M059J (cell line): ENCODE measurements at places on chromosomes 16 and 17. TPM values are rescaled to one million over a fixed set of nuclear protein-coding genes. Genes with fewer than 3 reads are reported as not detected.

GRCh38 chr16:85057212-85057889, 29.8 kb downstream of the KIAA0513 start:
- DNase-seq: no peak

DNA sequence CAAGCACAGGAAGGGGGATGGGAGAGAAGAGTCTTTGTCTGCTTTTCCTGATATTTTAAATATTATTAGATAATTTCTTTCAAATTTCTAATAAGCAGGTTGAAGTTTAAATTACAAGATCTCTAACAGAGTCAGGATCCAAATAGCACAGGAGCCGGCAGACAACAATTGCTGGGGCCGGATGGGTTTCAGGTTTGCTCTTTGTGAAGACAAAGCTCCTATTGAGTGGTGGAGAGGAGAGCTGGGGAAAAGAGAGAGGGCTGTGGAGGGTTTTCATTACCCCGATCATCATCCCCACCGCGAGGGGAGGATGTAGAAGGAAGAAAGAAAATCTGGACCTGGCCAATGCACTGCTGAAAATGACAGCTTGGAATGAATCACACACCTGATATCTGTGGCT, 197.3 kb downstream of the SOX9 start:
- no peak for DNase-seq

DNA sequence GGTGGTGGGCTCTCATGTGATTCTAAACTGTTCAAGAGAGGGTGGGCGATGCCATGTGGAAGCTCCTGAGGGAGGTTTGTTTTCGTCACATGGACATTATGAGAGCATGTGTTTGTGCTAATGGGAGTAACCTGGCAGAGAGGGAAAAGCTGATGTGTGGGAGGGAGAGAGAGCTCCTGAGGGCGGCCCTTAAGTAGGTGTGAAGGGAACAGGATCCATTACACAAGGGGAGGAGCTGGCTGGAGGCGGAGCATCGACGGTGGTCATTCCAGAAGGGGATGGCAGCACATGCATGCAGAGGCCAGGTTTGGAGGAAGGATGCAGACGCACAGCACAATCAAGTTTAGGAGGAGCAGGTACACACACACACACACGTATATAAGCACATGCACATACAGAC, 197.5 kb downstream of the RPTOR start:
- no peak for DNase-seq

The TSPAN10 gene
- total RNA-seq: 2.5 and 5.3 TPM in 2 replicates

The VTN gene
- total RNA-seq: not detected in 2 replicates

- peak; percentile 100 for DNase-seq
These were observed 55.3 kb downstream of the TUBD1 start for GRCh38 chr17:59837308-59838051.

- DNase-seq: no peak
These were observed 5.7 kb downstream of the TMC6 start for GRCh38 chr17:78122931-78123249.

- DNase-seq: no peak
These were observed 151.7 kb downstream of the CBLN1 start for GRCh38 chr16:49129935-49130334.

The ABCC12 gene
- total RNA-seq: 0.02 TPM in 1 of 2 replicates, not detected in the other

- no peak for DNase-seq
These were observed 106.3 kb upstream of the SIAH1 start for GRCh38 chr16:48491517-48491916.

- no peak for DNase-seq
These were observed 49.2 kb upstream of the EMP2 start for GRCh38 chr16:10629592-10629963.

The TXNL4B gene
- 10.9 and 12.0 TPM in 2 replicates for total RNA-seq

The ZG16 gene
- total RNA-seq: not detected in 2 replicates

- DNase-seq: peak; percentile 88
These were observed 14.1 kb downstream of the MAP3K14 start for GRCh38 chr17:45302649-45303173.

The GABARAPL2 gene
- total RNA-seq: 71.8 and 87.7 TPM in 2 replicates

The KRTAP17-1 gene
- total RNA-seq: not detected in 2 replicates

The SOX15 gene
- total RNA-seq: not detected in 2 replicates

GRCh38 chr16:81526935-81527334, 82.3 kb downstream of the CMIP start:
- DNase-seq: no peak

- no peak for DNase-seq
These were observed 231.1 kb upstream of the TBX2 start for GRCh38 chr17:61168506-61168905.

GRCh38 chr16:69812688-69813014, 50.5 kb downstream of the WWP2 start:
- DNase-seq: peak; percentile 29

GRCh38 chr17:57186226-57187019, 69.9 kb upstream of the MSI2 start:
- peak; percentile 7 for DNase-seq

DNA sequence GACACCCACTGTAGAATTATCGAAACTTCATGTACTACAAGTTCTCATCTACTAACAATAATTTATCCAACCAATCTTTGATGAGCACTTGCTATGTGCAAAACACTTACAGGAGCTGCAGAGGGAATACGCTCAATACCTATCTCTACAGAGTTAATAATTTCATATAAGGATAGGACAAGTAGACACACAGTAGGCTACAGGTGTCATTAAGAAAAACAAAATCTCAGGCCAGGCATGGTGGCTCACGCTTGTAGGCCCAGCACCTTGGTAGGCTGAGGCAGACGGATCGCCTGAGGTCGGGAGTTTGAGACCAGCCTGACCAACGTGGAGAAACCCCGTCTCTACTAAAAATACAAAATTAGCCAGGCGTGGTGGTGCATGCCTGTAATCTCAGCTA, 91.3 kb upstream of the PLEKHM1 start:
- no peak for DNase-seq

The ZACN gene
- 0.02 TPM in 1 of 2 replicates, not detected in the other for total RNA-seq

The TNFRSF12A gene
- total RNA-seq: 662 and 743 TPM in 2 replicates

- DNase-seq: no peak
These were observed 185.4 kb upstream of the ZFHX3 start for GRCh38 chr16:73233329-73233765.

GRCh38 chr16:4709481-4709880, 16.1 kb downstream of the NUDT16L1 start:
- peak; percentile 21 for DNase-seq

DNA sequence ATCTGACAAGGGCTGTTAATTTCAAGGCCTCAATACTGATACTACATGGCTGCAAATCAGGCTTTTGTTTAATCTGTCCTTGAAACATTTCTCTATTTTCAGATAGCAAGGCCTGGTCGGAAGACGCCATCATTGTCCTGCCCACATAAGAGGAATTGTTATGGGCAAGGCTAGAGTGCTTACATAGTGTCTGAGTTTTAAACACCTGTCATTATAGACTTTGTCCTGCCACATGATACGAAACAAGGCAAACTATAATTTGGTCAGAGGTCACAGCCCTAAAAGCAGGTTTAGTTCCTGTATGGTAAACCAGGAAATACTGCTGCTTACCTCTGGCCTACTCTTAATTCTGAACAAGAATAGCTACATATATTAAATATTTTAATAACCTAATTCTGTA, 104.4 kb downstream of the SSH2 start:
- DNase-seq: no peak

DNA sequence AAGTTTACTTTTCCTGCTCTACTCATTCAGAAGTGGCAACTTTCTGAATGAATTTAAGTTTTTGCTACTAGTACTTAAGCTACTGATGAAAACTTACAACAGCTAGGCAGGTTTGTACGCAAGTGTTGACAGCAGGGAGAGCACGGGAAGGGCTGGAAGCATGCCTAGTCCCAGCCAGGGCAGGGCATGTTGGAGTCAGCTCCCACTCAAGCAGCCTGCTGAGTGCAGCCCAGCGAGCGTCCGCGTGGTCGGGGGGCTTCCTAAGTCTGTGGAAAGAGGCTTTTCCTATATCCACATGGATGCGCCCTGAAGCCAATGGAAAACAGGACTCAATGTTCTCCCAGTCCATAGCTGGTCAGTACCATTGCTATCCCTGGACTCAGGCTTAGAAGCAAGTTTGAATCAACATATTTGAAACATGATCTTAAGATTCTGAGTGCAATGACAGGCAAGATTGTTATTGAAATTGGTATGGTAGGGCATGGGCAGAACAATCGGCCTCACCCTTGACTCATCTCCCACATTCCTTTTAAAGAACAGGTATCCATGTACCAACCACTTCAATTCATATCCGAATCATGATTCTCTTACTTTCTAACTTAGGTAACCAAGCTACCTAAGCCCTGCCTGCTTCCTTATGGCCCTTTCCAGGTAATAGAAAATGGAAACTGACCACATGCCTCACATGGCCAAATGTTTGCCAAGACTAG, 22.5 kb downstream of the CYB5D2 start:
- DNase-seq: no peak

- DNase-seq: no peak
These were observed 1.8 kb downstream of the PRR29 start for GRCh38 chr17:63999680-64000531.

The CRHR1 gene
- total RNA-seq: not detected in 2 replicates

GRCh38 chr16:78505544-78506366, 406.3 kb downstream of the WWOX start:
- DNase-seq: peak; percentile 7

GRCh38 chr16:28292731-28293600, 641 bp downstream of the SBK1 start:
- no peak for DNase-seq

The SUPT6H gene
- total RNA-seq: 20.8 and 28.1 TPM in 2 replicates

The CLDN7 gene
- total RNA-seq: 0.10 and 2.4 TPM in 2 replicates

DNA sequence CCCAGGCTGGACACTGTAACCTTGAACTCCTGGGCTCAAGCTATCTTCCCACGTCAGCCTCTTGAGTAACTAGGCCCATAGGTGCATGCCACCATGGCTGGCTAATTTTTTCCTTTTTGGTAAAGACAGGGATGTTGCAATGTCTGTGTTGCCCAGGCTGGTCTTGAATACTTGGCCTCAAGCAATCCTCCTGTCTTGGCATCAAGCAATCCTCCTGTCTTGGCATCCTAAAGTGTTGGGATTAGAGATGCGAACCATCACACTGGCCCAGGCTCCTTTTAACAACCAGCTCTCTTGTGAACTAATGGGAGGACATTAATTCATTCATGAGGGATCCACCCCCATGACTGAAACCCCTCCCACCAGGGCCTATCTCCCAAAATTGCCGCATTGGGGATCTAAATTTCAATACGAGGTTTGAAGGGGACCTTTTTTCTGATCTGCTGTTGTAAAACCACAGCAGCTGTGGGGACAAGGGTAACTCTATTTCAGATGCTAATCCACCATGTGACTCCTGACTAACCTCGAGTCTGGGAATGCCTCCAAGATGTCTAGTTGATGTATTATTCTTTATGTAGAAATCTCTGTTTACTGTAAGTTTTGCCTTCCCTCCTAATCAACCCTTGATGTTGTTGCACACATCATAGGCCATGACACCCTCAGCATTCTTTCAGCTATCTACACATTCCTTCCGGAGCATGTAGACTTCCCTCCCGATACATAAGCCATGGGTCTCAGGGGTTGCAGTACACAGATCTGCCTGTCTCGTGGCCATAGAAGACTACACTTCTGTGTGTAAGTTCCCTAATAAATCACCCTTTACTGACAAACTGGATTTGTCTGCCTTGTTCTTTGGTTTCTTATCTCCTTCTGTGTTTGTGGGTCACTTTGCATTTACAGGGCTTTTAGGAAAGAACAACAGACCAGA, 37.6 kb downstream of the RNF112 start:
- DNase-seq: peak; percentile 94
